ENCODE measurements at places on chromosomes 1 and 21.

DNA sequence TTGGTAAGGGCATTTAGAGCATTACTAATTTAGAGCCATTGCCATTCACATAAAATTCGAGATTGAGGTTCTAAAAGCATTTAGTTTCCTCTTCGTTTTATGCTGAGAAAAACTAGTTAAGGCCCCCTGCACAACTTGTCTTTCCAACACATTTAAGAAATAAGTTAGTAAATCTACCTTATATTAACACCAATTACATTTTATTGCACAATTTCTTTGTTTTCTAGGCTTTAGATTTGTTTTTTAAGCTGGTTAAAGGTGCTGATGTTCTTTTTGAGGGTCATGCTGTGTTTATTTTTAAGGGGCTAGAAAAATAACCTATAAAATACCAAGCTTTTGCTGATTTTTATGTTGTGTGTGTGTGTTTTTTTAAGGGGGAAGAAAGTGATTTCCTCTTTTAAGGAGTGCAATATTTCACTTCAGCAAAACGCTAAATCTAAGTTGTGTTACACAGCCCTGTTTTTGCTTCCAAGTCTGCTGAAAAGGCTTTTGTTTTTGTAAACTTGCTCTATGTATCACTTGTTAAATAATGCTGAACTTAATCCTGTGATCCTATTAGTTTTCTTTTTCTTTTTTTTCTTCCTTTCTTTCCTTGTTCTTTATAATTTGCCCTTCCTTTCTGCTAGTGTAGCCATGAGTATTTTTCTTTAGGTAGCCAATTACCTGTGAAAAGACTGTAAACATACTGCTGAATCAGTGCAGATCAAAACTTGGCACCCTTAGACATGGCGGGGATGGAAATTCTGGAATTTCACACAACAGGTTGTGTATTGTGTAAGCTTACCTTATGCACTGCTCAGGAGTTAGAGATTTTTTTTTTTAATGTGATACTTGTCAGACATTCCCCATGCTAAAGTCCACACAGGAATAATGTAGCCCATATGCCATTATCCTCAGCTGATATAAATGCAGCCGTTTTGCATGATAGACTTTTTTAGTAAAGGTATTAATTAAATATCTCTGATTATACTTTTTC lies 1.5 kb downstream of the CEPT1 start:
- DNase-seq = no peak

GRCh38 chr1:68459796-68460195 lies 10.0 kb upstream of the RPE65 start:
- DNase-seq = no peak

DNA sequence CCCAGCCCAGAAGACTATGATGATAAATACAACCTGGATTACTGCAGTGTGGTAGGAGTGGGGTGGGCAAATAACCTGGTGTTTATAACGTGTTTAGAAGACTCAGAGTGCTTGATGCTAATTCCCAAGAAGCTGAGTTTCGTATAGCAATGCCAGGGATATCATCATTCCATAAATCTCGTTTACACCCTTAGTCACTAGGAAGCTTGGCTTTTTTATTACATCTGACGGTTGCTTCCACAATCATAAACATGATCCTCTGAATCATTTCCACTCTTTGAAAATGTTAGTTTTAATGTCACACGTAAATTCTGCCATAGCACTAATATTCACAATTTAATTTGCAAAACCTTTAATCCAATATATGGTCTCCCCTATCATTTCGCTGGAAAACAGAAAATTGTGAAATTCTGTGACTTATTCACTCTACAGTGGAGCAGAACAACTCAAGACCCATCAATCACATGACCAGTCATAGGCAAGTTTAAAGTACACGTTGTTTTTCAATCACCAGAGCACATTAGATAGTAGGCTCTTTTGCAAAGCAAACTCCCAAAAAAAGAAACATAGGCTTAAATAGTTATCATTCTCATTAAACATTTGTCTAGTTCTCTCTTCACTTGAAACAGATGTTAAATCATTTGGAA lies 321.0 kb downstream of the LTN1 start:
- no peak for DNase-seq

GRCh38 chr1:55215194-55216021 lies at the start of gene USP24:
Gene USP24, minus strand, starts transcription at chr1:55215364. Its CDS starts 251 bp downstream, at chr1:55215113.
- peak; percentile 82 for DNase-seq

DNA sequence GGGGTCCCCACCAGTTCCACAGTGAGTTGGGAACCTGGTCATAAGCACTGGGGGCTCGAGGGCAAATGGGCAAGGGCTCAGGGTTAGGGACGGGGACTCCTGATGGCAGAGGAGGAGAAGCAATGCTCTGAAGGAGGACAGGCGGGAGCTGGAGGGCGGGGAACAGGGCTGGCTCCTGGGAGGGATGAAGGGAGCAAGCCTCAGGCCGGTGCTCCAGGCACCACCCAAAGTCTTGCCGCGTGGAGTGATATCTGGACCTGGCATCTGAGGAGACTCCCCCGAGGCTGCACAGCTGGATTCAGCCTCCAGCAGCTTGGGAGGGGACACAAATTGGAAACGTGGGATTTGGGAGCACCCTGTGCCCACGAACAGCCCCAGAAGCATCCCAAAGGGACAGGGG lies 11.0 kb downstream of the MEGF6 start:
- DNase-seq = no peak

DNA sequence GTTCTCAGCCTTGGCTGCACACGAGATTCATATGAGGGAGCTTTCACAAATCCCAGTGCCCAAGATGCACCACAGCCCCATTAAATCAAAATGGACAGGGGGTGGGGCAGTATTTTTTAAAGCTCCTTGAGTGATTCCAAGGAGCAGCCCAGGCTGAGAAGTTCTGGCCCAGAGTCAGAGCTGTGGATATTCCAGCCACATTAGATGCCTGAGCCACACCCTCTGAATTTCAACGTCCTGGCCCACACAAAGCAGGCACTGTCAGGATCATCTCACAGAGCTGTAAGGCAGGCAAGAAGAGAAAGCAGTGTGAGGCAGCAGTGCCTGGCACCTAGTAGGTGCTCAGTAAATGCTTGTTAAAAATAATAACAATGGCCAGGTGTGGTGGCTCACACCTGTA lies 37.4 kb downstream of the PAX7 start:
- DNase-seq = no peak

GRCh38 chr21:28561772-28562171 lies 430.9 kb downstream of the LTN1 start:
- no peak for DNase-seq

DNA sequence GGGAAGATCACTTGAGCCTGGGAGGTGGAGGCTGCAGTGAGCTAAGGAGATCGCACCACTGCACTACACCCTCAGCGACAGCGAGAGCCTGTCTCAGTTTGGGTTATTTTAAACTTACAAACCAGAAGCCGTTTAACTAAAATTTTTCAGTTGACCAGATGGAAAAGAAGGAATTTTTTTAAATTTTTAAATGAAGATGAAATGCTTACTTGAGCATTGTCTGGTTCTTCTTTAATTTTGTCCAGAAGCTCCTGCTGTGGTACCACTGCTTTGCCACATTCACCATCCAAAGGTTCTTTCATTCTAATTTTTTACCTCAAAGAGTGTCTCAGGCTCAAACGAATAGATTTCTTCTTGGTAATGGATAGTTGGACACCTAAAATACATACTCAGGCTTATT lies 1.4 kb downstream of the ZMYM6 start:
- no peak for DNase-seq

DNA sequence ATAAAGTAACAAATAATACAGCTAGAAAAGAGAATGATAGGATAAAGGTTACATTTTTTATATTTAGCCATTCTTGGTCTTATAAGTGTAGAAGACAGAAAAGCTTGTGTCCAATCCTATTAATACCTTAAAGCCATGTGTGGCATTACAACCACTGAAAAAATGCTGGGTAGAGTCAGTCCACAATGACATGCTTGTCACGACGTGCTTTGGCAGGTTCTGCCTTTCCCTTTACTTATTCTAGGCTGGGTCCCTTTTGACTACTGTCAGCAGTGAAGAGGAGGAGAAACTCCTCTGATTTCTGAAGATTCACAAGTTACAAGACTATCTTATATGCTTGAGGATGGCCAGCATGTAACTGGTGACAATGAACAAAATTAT lies 14.6 kb upstream of the AIM2 start:
- DNase-seq = no peak

- DNase-seq = no peak
These were observed 3.5 kb downstream of the ABCB10 start for GRCh38 chr1:229554886-229555621.

GRCh38 chr1:14817223-14818170 lies 219.0 kb downstream of the KAZN start:
- no peak for DNase-seq

GRCh38 chr1:39080831-39081270 lies 54.7 kb downstream of the NDUFS5 start:
- no peak for DNase-seq

DNA sequence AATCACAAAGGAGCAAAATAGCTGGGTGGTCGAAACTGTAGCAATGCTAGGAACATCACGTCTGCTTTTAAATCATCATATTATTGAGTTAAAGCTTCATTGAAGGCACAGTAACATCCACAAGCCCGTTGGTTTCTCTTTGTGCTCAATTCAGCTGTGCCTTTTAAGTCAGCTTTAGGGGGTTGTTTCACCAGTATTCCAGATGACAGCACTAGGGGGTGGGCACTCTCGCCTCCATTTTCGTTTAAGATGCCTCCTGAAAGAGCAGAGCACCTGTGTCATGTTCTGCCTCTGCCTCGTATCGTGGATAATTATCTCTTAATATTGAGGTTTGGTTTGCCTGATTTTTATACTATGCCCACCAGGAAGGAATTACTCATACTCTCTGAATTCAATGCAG lies 139.8 kb upstream of the PTBP2 start:
- no peak for DNase-seq

GRCh38 chr1:97837161-97837560 lies 83.7 kb downstream of the DPYD start:
- DNase-seq = no peak

- no peak for DNase-seq
These were observed 96.3 kb downstream of the BCAR3 start for GRCh38 chr1:93585059-93585966.

DNA sequence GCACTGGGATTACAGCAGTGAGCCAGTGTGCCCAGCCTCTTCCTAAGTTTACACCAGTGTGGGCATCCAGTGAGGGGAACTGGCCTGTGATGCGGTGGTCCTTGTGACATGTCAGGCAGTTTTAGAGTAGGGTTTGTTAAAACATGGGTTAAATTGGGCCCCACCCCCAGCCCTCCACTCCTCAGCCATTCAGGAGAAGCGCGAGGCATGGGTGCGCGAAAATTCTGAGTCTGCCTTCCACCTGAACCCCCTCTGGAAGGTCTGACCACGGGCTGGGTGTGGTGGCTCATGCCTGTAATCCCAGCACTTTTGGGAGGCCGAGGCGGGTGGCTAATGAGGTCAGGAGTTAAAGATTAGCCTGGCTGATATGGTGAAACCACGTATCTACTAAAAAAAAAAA lies 51.7 kb downstream of the SKI start:
- no peak for DNase-seq

- no peak for DNase-seq
These were observed 63.7 kb downstream of the TOR3A start for GRCh38 chr1:179145521-179145920.

- peak; percentile 53 for DNase-seq
These were observed 510.3 kb downstream of the NPHP4 start for GRCh38 chr1:5481889-5482288.

GRCh38 chr1:154352245-154352580 lies 26.9 kb downstream of the ATP8B2 start:
- DNase-seq = no peak

DNA sequence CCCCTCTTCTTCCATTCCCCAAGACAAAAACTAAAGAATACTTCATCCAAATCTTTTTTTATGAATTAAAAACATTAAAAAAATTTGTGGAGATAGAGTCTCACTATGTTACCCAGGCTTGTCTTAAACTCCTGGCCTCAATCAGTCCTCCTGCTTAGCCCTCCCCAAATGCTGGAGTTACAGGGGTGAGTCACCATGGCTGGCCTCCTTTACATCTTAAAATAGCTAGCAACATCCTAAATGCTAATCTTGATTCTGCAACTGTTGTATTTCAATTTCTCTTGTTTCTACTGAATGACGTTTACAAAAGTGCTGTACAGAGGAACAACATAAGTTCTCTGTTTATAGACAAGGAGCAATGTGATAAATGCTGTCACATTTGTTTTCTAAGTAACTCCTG lies 483.5 kb downstream of the ADGRL2 start:
- no peak for DNase-seq

GRCh38 chr21:38984982-38985567 lies 179.3 kb downstream of the ETS2 start:
- no peak for DNase-seq

DNA sequence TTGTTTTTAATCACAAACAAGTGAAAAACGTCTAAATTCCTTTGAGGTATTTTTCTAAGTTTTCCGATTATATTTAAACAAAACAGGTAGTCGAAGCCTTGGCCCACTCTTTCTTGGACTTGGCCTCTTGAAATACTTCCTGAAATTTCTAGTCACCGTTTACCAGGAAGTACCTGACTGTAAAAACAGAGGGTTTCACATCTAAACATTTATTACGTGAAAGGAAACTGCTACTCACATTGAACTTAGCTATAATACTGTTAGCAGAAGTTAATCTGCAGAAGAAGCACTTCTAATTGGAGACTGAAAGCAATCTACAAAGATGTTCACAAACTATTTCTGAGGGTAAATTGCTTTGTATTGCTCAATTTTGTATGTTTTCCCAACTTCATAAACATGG lies 526.0 kb upstream of the ADGRL4 start:
- DNase-seq = no peak

DNA sequence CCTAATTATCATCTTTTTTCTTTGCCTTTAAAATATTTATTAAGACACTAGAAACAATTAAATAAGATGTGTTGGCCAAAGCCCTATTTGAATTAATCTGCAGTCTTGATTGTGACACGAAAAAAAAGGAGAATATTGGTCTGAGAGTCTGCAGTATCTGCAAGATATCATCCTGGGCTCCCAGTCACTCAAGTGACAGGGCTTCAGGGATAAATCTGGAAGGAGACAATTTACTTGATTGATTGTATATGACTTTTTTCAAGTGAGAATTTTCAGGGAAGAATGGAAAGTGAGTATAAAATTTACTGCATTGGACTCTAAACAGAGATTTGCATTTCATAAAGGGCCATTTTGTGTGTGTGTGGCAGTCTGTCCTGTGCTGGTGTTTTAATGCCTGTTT lies 233.7 kb downstream of the PAPPA2 start:
- DNase-seq = no peak

DNA sequence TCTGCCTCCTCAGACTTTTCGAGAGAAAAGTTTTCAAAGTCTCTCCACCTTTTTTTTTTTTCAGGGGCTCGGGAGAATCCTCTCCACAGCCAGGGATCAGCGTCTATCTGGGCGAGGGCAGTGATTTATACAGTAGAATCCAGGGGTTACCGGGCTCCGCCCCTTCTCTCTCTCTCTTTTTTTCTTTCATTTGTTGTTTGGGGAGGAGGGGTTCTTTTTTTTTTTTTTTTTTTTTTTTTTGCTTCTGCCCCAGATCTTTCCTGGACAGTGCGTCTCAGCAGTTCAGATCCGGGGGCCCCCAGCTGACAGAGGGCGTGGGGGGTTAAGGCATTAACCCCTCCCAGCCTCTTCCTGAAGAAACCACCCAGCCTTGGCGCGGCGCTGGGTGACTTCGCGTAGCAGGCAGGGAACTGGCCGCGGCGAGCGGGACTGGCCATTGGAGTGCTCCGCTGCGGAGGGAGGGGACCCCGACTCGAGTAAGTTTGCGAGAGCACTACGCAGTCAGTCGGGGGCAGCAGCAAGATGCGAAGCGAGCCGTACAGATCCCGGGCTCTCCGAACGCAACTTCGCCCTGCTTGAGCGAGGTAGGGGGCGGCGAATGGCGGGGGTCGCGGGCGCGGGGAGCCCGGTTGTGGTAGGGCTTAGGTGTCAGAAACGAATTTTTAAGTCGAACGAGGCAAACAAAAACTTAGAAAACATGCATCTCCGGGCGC lies at the start of gene S1PR1:
Gene S1PR1, plus strand, starts transcription at position 504 of the 713 bp plus-strand sequence. CDS start 1,966 bp downstream, outside the sequence.
- peak; percentile 87 for DNase-seq
